Suppressor macrophage treated with lipopolysaccharide for 1 hour (primary cell): ENCODE measurements at places on chromosomes 3 and 15.
A peak's percentile ranks its signal among the peaks of the same experiment; 100 is the strongest.

DNA sequence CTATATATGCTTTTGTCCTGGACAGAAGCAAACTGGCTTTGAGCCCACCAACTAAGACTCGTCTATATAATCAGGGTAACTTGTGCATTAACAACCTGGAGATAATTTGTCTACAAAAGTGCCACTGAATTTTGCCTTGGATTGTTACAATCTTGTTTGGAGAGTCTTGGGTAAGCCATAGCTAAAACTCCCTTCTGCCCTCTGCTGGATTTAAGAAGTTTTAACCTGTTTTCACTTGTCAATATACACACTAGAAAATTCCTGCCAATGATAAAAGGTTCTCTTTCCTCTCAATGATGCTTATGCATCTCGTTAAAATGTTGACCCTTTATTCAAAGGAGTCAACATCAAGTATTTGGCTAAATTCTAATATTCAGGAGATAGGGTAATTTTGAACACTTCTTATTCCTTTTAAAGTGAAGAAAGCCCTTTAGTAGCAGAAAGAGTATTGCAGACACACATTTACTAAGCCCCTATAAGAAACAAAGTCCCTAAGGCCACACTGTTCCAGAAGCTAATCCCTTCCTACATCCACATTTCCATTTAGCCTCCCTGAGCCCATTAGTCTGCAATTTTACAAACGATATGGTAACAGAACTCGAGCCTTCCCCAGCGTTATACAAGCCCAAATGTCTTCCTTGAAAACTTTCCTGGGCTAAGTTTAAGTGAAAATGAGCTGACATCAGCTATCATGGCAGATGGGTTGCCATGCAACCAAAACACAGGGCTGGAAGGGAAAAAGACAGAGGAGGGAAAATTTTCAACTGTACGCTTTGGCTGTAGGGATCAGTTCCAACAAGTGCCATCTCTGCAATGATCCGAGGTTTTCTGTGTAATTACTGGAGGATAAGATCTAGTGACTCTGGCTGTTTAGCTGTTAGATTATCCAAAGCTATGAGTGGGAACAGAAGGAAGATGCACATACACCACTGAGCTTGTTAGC is 75.9 kb upstream of the FGF12 start:
- peak; percentile 44 for DNase-seq

DNA sequence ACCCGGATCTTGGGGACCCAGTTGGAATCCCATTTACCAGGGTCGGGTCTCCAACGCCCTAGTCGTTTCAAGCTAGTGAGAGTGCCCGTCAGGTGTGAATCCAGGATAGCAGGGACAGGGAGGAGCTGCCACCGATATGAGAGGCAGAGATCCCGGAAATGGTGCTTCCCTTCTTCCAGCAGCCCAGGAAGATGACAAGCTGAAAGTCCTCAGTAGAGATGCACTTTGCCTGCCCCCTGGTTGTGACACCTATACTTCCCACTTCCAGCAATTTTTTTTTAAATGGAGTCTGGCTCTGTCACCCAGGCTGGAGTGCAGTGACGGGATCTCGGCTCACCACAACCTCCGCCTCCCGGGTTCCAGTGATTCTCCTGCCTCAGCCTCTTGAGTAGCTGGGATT is 503.0 kb downstream of the NTRK3 start:
- no peak for DNase-seq

DNA sequence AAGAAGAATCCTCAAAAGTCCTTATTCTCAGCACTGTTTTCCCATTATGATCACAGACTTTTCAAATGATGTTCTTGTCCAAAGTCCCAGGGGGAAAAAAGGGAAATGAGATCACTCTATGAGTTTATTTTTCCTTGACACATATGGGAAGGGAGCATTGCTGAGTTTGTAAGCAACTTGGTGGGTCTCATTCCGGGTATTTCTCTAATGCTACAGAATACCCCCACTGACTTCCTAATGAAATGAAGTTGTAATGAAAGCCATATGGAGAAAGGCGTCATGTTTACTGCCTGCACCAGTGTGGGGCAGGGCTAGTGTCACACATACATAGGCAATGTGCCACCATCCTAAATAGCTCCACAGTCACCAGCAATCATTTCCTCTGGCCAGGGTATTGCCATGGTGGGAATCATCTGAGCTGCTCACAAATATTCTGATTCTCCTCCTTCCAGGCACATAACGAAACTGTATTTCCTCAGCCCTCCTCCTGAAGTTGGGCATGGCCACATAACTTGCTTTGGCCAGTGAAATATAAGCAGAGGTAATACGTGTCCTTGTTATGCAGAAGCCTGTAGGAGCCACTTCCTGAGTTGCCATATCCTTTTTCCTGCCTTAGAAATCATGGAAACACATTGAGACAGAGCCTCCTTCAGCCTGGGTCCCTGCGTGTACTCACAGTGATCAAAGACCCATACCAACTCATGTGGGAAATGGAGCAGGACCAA is 41.0 kb upstream of the C15orf61 start:
- DNase-seq: no peak

GRCh38 chr15:79740561-79740960 is 156.3 kb downstream of the MTHFS start:
- no peak for DNase-seq

- DNase-seq: no peak
Observed at GRCh38 chr3:191397771-191398170, 63.2 kb upstream of the PYDC2 start.

GRCh38 chr3:67524046-67524445 is 130.4 kb downstream of the SUCLG2 start:
- no peak for DNase-seq

DNA sequence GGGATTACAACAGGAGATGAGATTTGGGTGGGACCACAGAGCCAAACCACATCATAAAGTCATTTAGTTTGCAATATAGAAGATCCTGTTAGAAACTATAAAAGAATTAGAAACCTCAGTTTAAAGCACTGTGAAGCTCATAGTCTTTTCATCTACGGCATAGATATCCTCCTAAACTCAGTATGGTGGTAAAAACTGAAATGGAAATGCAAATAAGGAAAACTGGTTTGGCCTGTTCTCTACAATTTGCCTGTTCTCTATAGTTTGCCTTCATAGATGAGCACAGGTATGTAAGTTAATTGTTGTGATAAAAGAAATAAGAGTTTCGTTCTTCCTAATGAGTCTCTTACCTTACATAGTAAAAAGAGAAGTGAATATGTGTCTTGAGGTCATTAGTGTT is 331.6 kb upstream of the ARL6 start:
- DNase-seq: no peak

- DNase-seq: no peak
Observed at GRCh38 chr3:11260460-11260859, 11.7 kb upstream of the ATG7 start.
